ENCODE measurements at places on chromosomes 4 and X. TPM values are rescaled to one million over a fixed set of nuclear protein-coding genes. Genes with fewer than 3 reads are reported as not detected.

- DNase-seq: no peak
- H3K36me3 ChIP-seq: no peaks in the 10 kb centered on the region
- no peaks in the 10 kb centered on the region for H3K4me1 ChIP-seq
- no peaks in the 10 kb centered on the region for H3K27me3 ChIP-seq
Measured at GRCh38 chr4:13097971-13098370, 386.2 kb downstream of the RAB28 start.

DNA sequence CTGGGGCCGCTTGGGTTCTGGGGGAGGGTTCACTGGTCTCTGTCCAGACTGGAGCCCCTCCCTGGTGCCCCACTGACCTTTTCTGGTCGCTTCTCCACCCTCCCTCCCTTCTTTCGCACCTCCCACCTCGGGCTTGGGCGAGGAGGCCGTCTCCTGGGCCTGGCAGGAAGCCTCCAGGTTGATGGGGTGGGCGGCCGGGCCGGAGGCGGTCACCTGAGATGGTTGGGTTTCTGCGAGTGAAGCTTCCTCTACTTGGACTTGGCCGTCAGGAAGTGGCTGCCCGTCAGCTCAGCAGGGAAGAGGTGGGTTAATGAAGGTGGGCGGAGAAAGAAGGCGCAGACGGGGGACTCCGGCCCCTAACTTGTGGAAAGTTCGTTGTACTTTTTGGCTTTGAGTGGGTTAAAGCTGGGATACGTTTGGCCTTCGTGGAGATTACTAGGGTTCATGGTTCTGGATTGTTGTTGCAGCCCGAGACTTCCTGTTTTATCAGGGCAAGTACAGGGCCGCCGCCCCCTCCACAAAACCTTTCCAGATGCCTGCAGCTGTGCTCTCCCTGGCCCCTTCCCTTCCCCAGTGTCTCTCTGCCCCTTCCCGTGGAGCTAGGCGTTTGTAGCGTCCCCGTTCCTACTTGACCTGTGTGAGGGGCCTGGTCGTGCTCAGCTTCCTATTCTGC lies 1.2 kb downstream of the AKAP17A start:
- no peaks in the 10 kb centered on the region for H3K27me3 ChIP-seq
- DNase-seq: no peak
- H3K36me3 ChIP-seq: peaks cover 6% of the 10 kb centered on the region
- H3K4me1 ChIP-seq: peaks cover 8% of the 10 kb centered on the region
- peak overlapping the region; percentile 96 for H3K4me3 ChIP-seq
- peak overlapping the region; percentile 91 for H3K27ac ChIP-seq

DNA sequence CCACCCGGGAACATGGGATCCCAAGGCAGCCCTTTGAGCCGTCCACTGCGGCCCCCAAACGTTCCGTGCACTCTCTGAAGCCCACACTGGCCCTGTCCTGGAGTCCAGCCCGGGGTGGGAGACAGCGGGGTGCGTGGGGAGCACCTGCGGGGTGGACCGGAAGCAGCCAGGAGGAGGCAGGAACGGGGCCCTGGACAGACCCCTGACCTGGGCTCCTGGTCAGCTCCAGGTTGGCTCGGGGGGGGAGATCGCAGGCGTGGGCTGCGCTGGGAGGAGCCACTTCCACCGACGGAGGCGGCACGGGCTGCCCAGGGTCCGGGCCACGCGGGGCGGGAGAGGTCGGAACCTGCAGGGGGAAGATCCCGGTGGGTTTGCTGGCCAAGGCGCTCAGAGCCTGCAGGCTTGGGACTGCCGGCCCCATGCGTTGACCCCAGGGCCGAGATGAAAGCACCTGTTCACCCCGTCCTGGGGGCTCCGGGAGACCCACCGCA lies 5.7 kb upstream of the PLCXD1 start:
- no peak for DNase-seq
- no peak overlapping the region for H3K27ac ChIP-seq
- H3K4me1 ChIP-seq: peaks cover 11% of the 10 kb centered on the region
- H3K4me3 ChIP-seq: peak overlapping the region; percentile 56

DNA sequence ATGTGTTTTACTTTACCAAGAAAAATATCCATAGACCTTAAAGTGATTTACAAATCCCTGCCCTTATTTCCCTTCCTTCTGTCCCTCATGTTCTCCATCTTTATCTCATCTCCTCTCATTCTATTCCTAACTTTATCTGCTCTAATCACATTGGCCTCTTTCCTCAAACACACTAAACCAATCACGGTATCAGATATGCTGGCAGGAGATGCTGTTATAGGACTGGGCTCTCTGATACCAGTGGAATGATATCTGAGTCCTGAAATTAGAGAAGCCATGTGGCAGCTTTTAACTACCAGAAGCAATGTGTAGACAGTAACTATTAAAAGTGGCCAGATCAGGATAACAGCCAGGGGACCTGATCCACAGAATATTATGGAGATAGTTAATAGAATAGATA lies 49.9 kb upstream of the GIMD1 start:
- no peaks in the 10 kb centered on the region for H3K4me1 ChIP-seq
- H3K27ac ChIP-seq: no peak overlapping the region
- H3K27me3 ChIP-seq: no peaks in the 10 kb centered on the region
- DNase-seq: no peak
- no peak overlapping the region for H3K4me3 ChIP-seq
- H3K36me3 ChIP-seq: no peaks in the 10 kb centered on the region

DNA sequence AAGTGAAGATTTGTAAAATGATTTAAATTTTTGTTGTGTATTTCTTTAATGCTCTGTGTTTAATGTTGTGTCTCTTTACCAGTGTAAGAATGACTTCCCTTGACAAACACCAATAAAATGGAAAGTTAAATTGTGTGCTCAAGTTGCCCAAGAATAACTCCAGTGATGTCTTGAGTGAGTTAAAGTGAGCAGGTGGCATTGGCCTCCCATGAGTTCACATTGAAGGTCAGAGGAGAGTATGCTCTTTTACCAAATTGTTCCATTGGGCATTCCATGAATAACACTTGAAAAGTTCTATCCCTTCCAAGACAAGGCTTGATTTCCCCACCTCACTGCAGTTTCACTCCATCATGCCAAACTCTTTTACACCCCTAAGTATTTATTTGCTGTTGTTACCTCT lies 4.5 kb downstream of the ANXA5 start:
- H3K4me1 ChIP-seq: peaks cover 9% of the 10 kb centered on the region
- no peak for DNase-seq
- no peaks in the 10 kb centered on the region for H3K36me3 ChIP-seq

DNA sequence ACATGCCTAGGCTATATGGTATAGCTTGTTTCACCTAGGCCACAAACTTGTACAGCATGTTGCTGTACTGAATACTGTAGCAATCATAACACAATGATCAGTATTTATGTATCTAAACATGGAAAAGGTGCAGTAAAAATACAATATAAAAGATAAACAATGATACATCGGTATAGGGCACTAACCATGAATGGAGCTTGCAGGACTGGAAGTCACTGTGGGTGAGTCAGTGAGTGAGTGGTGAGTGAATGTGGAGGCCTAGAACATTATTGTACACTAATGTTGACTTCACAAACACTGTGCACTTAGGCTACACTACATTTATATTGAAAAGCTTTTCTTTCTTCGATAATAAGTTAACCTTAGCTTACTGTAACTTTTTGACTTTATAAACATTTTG lies 45.6 kb upstream of the ANK2 start:
- H3K27me3 ChIP-seq: no peaks in the 10 kb centered on the region
- H3K4me1 ChIP-seq: no peaks in the 10 kb centered on the region
- H3K4me3 ChIP-seq: no peak overlapping the region
- DNase-seq: no peak

DNA sequence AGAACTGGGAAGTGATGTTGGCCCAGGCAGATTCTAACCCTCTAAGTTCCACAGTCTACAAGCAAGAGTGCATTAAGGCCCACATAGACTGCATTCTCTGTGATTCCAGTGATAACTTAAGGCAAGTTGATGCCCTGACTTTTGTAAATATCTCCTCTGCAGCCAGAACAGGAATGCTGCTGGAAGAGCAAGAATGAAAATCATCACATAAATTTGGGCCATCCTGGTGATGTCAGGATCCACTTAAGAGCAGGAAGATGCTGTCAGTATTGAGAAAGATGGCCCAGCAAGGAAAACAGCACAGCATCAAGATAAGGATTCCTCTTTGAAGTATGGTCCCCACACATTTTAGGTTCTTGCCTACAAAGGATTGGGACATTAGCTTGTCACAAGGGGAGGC lies 52.4 kb downstream of the TMPRSS11F start:
- no peak overlapping the region for H3K27ac ChIP-seq
- no peak for DNase-seq
- no peaks in the 10 kb centered on the region for H3K27me3 ChIP-seq
- no peaks in the 10 kb centered on the region for H3K36me3 ChIP-seq
- no peaks in the 10 kb centered on the region for H3K4me1 ChIP-seq

Gene ASB11
- total RNA-seq: not detected

Measured in natural killer cell treated with Interleukin-12 subunit alpha and Interleukin-12 subunit beta and Interleukin-15 and Interleukin-18, amount 100 ng/mL, for 72 hours (primary cell).